ENCODE measurements at places on chromosomes 3 and 15. TPM values are rescaled to one million over a fixed set of nuclear protein-coding genes. Genes with fewer than 3 reads are reported as not detected.

DNA sequence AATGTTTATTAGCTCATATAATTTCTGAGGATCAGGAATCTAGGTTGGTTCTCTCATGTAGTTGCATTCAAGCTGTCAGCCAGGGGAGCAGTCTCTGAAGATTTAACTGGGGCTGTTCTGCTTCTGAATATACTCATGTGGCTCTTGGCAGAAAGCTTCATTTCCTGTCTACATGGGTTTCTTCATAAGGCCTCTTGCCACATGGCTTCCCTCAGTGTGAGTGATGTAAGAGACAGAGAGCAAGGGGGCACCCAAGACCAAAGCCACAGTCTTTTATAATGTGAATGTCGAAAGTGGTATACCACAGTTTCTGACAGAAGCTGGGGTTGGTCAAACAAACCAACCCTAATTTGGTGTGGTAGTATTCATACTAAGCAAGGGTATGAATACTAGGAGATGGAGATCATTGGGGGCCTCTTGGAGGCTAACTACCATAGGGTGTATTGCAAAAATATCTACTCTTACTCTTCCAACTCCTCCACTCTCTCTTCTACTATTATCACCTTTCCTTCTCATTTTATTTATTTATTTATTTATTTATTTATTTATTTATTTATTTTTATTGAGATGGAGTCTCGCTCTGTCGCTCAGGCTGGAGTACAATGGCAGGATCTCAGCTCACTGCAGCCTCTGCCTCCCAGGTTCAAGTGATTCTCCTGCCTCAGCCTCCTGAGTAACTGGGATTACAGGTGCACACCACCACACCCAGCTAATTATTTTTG lies 123.8 kb downstream of the B3GALNT1 start:
- peak; percentile 32 for DNase-seq

DNA sequence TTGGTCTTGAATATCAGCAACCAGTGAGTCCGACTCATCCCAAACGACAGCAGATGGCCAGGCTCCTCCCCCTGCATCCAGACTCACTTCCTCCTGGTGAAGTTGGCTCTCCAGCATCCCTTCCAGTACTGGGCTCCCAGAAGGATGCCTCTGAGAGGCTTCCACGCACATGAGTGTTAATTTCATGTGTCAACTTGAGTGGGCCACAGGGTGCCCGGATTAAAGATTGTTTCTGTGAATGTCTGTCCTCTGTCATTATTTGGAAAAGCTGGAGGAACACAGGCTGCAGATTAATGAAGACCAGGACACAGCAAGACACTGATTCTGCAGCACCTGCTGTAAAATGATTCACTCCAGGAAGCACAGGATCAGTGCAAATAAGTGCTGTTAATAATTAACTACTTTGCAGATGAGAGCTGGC lies 99.8 kb downstream of the ATP10A start:
- no peak for DNase-seq

- peak; percentile 62 for DNase-seq
Observed at GRCh38 chr3:56928379-56929068, 126.8 kb upstream of the ARHGEF3 start.

DNA sequence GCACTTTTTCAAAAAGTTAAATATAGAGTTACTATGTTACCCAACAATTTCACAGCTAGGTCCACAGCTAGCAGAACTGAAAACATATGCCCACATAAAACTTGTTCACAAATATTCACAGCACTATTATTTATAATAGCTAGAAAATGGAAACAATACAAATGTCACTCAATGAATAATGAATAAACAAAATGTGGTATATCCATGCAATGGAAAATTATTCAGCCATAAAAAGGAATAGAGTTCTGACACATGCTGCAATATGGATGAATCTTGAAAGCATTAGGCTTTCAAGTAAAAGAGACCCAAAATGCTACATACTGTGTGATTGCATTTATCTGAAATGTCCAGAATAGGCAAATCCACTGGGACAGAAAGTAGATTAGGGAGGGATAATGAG lies 111.9 kb downstream of the MECOM start:
- no peak for DNase-seq

DNA sequence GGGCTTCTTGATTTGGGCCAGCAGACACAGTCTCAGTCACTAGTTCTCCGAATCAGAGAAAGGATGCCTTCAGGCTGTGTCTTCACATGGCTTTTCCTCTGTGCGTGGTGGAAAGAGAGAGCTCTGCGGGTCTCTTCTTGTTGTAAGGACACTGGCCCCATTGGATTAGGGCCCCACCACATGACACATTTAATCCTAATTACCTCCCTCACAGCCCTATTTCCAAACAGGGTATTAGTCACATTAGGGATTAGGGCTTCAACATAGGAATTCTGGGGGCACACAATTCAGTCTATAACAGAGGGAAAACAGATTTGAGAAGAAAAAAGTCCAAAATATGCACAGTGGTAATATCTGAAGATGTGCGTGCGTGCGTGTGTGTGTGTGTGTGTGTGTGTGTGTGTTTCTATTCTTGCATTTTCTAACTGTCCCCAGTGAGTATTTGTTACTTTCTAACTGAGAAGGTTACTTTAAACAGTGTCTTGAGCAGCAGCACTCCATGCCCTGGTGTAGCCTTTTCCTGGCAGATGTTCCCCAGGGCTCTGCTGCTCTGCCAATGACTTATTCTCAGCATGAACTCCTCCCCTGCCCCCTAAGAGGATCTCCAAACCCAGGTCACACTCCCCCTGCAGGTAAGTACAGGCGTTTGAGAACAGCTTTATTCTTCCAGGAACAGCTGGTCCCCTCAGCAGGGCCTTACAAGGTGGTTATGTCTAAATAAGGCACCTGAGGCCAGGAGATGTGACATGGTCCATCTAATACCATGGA lies 72.9 kb downstream of the RPL39L start:
- peak; percentile 94 for DNase-seq

- no peak for DNase-seq
Observed at GRCh38 chr3:50293079-50293801, 1.0 kb upstream of the IFRD2 start.

- DNase-seq, result no peak
Observed at GRCh38 chr3:177056927-177057326, 140.4 kb downstream of the TBL1XR1 start.

- no peak for DNase-seq
Observed at GRCh38 chr3:180469149-180469548, 132.8 kb upstream of the TTC14 start.

GRCh38 chr15:71096676-71097075 lies 18.6 kb upstream of the THSD4 start:
- no peak for DNase-seq

- DNase-seq, result no peak
Observed at GRCh38 chr3:46293991-46294833, 52.0 kb downstream of the CCR3 start.

GRCh38 chr3:73575953-73576352 lies 48.8 kb downstream of the PDZRN3 start:
- DNase-seq, result no peak

DNA sequence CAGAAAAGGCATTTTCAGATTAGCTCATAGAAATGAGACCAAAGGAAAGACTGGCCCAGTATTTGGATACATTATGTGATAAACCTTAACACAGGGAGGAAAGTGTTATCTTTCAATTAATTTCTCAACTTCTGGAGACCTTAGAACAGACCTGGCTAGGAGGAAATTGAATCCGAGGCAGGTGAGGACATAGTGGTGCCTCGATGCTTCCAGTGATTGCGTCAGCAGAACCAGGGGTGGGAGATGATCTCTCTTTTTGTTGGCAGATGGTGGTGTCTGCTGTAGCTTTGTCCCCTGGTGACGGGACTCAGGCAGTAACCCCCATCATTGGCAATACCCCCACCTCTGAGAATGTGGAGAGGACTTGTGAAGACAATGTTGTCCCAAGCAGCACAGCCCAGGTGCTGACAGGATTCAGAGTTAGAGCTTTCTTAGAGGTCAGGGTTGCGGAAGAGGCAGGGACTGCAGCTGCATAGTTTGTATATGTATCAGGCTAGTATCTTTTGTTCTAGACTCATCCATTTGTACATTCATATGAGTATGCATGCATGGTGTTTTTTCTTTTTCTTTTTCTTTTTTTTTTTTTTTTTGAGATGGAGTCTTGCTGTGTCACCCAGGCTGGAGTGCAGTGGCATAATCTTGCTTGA lies 27.9 kb upstream of the MUC20 start:
- DNase-seq, result no peak

The SCAPER gene
- 23.5 TPM for total RNA-seq

The ROPN1 gene
- total RNA-seq, result not detected

- no peak for DNase-seq
Observed at GRCh38 chr3:101988596-101988995, 139.3 kb downstream of the NFKBIZ start.

The TRA2B gene
- total RNA-seq, result 325 TPM

DNA sequence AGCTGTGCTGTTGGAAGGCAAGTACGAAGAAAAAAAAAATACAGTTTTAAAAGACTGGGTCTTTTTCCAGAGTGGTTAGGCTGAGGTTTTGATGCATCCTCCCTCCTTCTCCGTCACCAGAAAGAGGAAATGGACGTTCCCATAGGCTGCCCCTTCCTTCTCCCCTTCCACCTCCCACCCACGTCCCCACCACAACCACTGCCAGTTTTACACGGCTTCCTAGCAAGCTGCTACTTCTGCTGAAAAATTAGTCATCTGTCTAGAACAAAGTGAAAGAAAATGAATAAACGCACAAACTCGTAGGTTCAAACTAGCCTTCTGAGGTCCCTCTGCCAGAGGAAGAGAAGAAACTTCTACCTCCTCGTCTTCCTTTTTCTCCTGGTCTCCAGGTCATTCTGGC lies 71.6 kb upstream of the RPL35A start:
- no peak for DNase-seq

The HDGFL3 gene
- total RNA-seq, result 74.4 TPM

The TMEM212 gene
- not detected for total RNA-seq

The XXYLT1 gene
- 19.6 TPM for total RNA-seq

The PDIA5 gene
- total RNA-seq, result 8.1 TPM

DNA sequence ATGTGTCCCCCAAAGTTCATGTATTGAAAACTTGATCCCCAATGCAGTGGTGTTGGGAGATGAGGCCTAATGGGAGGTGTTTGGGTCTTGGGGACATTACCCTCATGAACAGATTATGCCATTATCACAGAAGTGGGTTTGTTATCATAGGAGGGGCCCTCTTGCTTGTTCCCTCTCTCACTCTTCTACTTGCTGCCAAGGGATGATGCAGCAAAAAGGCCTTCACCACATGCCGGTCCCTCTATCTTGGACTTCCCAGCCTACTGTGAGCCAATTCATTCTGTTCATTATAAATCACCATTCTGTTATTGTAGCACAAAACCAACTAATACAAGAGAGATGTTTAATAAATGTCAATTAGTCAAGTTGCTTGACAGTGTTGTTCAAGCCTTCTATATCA lies 47.2 kb downstream of the FAM227B start:
- DNase-seq, result no peak

- no peak for DNase-seq
Observed at GRCh38 chr15:63255489-63255990, 21.9 kb upstream of the APH1B start.

DNA sequence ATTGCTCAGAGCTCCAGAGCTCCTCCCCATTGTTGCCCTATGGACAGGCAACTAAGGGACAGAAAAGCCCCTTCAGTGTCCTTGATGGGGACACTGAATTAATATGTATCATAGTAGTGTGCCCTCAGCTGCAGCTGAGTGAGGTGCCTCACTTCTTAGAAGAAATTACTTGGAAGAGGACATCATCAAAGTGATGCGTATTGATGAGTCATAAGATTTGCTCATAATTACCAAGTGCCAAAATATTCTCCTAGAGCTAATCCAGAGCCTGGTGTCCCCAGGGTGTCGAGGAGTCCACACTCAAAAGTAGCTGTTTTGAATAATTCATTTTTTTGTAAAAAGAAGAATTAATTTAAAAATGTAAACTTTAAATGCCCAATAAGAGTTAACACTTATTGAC lies 200.7 kb upstream of the SEMA6D start:
- DNase-seq, result no peak

GRCh38 chr15:95138604-95139270 lies 907.4 kb downstream of the MCTP2 start:
- no peak for DNase-seq

GRCh38 chr15:31275331-31276262 lies 51.0 kb upstream of the KLF13 start:
- no peak for DNase-seq

DNA sequence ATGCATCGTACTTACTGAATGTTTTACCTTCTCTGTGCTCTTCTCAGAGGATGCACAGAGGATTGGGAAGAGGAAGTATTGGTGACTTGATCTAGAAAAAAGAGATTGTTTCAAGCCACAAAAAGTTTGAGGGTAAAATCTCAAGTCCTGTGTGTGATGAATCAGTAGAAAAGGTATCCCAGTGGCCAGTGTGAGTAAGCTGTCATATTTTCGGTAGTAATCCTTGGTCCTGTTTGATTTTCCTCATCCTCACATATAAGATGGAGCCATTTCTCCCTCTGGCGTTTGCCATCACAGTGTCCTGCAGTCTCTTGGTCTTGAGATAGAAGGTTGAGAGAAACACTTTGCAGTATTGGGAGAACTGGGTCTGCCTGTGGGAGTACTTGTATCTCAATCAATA lies 166.8 kb downstream of the LPP start:
- no peak for DNase-seq

DNA sequence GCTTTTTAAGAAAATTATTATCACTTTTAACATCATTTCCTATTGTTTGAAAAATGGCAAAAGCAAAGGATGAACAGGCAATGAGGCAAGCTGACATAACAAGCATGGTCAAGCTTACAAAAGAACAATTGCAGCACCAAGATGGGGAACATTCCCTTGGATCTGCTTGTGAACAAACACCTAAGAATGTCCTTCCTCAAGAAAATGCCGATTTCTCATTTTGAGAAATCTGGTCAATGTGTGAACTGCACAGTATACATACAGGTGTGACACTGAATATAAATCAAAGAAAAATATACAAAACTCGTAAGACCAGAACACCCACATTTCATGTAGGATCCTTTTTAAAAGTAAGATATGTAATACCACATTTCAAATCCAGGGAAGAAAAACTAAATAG lies 58.9 kb downstream of the LRRFIP2 start:
- no peak for DNase-seq

DNA sequence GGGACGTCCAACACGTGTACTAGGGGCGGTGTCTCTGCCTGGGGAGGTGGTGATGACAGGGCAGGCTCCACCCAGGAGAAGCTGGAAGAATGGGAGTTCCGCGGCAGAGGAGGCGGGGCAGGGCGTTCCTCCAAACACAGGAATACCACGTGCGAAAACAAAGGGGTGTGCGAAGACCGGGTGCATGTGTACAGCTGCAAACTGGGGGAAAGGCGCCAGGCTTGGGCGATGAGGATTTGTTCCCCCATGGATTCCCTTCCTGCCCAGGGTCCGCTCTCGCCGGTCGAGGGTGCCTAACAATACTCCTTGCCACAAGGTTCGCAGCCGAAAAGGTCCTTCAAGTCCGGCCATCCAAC lies 500 bp upstream of the ZSCAN2 start:
- peak; percentile 47 for DNase-seq
